ENCODE measurements at places on chromosomes 11 and 22.

DNA sequence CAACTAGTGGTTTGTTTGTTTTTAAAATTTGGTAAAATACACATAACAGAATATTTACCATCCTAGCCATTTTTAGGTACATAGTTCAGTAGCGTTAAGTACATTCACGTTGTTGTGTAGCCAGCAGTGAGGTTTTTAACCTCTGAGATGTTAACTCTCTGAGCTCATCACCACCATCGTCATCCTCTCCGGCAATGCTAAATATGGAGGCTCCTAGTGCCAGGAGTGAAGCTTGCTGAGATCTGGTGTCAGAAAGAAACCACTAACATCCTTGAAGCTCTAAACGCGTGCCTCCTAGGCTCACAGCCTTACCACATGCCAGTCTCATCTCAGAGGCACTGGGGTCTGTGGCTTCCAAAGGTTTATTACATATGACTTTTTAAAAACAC lies 330.2 kb upstream of the B3GAT1 start:
- no peak for DNase-seq

- no peak for DNase-seq
Observed at GRCh38 chr11:15146271-15147003, 31.7 kb downstream of the INSC start.

DNA sequence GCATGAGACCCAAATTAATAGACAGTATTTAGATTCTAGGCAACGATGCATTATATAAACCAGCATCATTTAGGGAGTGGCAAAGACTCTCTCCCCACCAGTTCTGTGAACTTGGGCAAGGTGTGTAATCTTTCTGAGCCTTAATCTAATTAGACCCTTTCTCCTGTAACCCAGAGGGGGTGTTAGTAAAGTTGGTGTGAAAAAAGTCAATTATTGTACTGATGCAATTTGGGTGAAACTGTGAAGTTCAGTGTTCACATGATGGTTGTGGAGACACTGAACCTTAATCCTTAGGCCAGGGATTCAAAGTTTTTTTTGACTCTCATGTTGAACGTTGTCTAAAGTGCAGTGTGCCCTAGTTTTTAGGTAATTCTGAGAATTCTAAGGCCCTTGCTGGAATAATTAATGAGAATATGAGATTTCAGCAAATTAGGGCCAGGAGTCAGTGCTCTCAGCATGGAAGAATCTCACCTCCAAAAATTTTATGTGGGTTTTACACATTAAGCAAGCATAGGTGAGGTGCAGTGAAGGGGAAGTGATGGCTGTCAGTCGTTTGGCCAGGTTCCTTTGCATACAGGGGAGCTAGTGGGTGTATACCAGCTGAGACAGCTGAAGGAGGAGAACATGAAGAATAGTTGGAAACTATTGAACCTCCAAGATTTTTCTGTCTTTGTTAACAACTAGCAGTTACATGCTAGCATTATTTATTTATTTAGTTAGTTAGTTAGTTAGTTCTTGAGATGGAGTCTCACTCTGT lies 94.2 kb downstream of the PTPRJ start:
- no peak for DNase-seq

- no peak for DNase-seq
Observed at GRCh38 chr22:29212743-29213142, 7.0 kb downstream of the EMID1 start.

DNA sequence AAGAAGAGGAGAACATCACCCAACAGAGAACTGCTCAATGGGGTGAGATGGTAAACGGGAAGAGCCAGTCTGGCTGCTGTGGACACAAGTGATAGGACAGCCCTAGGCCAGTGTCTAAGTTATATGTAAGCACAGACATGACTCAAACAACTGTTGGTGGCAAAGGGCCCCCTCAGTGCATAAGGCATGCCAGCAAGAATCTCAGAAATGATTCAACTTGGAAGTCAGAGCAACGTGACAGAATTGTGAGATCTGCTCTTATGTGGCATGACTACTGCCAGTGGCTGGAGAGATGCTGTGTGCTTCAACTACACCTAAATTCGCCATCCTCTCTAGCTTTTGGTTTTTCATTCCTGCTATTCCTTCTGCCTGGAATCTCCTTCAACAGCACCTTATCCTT lies 7.4 kb downstream of the SLN start:
- DNase-seq, result no peak

- DNase-seq, result no peak
Observed at GRCh38 chr11:69218271-69218682, 62.5 kb downstream of the SMIM38 start.

DNA sequence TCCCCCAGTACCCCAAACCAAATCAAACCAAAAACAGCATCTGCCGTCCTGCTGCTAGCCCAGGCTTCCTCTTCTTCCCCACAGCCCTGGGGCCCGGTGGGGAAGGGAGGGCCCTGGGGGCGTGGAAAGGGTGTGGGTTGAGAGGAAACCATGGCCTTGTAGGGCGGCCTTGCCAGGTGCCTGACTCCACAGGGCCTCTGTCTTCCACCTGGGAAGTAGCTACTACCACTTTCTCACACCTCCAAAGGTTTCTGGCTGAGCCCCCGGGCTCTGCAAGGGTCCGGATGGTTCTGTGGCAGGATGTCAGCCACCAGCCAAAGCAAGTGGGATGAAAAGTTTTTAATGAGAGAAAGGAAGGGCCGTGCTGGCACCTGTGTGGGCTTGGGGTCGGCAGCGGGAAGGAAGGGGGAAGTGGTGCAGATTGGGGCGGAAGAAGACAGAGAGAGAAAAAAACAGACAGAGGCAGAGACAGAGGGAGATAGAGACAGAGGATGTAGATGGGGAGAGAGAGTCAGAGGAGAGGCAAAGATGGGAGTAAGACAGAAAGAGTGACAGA lies 10.5 kb downstream of the TPST2 start:
- DNase-seq, result peak; percentile 39

GRCh38 chr22:24683691-24684090 lies 80.7 kb downstream of the GGT1 start:
- no peak for DNase-seq

DNA sequence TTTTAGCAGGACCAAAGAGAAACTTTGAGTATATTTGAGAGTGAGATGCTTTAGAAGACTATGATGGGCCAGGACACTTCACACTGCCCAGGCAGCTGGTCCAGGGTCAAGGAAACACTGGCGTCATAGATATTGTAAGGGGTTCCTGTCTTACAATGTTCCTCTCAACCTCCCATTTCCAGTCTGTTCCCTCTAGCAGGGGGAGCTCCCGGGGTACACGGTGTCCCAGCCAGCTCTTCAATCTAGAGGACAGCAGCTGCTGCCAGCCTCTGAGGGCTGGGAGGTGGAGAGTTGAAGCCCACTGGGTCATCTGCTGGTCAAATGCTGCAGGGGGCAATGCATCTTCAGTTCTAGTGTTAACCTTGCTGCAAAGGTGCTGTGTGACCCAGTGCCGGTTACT lies 40.7 kb upstream of the TIMP3 start:
- no peak for DNase-seq

DNA sequence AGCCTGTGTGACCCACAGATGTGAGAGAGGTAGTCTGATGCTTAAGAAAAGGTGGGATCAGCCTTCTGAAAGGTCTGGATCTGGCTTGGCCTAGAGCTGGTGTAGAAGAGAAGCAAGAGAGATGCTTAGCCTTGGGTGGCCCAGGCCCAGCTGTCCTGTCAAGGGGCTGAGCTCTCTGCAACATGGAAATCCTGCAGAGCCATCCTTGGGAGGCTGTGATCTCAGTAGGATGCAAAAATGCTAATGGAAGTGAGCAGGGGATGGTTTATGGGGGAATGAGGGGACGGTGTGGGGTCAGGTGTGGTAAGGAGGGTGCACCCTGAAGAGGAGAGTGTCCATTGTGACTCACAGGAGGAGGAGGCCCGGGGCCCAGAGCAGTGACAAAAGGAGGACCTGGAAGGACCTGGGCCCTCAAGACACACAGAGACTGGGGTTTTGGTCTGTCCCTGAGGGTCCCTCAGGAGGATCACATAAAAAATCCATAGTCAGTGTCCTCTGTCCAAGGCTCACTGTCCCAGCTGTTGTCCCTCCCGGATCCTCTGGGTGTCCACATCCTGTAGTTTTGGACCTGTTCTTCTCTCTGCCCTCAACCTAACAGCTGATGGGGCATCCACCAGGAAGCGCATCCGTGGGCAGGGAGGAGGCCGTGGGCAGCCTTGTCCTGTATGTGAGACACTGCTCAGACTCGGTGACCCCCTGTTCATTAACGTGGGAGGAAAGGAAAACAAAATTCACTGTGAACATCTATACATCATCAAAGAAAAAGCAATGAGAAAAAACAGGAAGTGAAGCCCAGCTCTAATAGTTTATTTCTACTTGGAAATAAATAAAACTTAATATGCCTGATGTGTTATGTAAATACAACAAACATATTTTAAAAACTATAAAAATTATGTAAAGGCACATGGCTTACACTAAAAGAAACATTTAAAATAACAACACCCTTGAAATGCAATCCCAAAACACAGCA lies 129.8 kb downstream of the ZNF280B start:
- DNase-seq, result no peak

DNA sequence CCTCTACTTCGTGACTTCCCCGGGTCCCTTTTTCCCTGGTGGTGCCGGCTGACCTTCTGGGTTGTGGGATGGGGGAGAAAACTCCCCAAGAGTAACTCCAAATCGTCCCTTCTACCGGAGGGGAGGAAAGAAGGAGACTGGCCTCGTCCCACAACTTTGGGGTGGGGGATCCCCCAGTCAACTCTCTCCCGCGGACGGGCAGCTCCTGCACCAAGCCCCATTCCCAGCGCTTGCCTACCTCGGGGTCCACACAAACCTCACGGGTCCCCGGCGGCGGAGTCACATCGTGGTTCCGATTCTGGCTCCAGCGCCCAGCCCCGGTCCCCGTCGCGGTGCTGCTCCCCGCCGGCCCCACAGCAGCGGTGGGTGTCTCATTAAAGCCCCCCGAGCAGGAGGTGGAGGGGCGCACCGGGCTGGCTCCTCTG lies 317 bp downstream of the BDNF start:
- DNase-seq, result no peak

GRCh38 chr11:57480409-57481137 lies 20.2 kb downstream of the RTN4RL2 start:
- no peak for DNase-seq

DNA sequence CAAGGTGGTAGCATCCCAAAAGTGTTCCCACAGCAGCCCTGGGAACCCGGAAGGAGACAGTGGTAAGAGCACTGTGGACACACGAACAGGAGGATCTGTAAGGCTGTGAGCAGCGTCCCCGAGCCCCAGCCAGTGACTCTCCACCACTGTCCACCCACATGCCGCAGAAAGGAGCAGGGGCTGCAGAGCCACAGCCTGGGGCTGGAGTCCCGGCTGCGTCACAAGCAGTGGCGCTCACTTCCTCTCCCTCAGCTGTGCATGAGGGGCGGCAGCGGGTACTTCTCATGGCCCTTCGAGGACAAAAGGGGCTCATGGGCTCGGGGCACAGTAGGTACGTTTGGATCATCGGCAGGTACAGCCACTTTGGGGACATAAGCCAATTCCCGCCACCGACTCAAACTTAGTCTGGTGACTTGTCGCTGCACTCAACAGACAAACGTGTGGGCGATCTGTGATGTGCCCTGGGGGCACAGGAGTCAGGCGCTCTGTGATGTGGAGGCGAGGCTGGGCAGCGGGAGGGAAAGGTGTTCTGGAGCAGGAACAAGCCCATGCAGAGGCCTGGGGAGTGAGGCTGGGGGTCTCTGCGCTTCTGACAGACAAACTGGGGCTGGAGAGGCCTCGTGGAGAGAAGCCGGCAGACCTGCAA lies 68.5 kb downstream of the SCUBE1 start:
- no peak for DNase-seq

GRCh38 chr11:47992959-47993820 lies 12.8 kb downstream of the PTPRJ start:
- no peak for DNase-seq

DNA sequence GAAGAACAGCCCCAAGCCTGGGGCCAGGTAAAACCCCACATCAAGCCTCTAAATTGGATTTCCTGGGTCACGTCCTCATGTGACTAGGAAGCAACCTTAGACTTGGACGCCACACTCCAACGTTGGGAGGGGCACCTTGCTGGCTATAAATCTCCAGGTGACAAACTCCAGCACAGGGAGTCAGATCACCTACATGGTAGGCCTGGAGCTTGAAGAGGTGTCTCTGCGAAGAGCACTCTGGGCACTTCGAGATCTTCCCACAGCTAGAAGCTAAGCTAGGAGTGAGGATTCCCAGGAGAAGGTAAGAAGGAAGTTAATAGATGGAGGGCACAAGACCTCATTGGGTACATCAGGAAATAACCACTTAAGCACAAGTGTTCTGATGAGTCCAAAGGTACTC lies 77.1 kb upstream of the GNAZ start:
- no peak for DNase-seq
